ENCODE measurements at places on chromosomes 5 and 9. TPM values are rescaled to one million over a fixed set of nuclear protein-coding genes. Genes with fewer than 3 reads are reported as not detected.
A peak's percentile ranks its signal among the peaks of the same experiment; 100 is the strongest.

Gene DIRAS2
- 1.2 TPM for total RNA-seq

Gene ANKRA2
- total RNA-seq: 39.5 TPM

Gene PDLIM4
- 22.0 TPM for total RNA-seq

Gene SPEF2
- 5.7 TPM for total RNA-seq

Gene ZNF189
- total RNA-seq: 15.6 TPM

DNA sequence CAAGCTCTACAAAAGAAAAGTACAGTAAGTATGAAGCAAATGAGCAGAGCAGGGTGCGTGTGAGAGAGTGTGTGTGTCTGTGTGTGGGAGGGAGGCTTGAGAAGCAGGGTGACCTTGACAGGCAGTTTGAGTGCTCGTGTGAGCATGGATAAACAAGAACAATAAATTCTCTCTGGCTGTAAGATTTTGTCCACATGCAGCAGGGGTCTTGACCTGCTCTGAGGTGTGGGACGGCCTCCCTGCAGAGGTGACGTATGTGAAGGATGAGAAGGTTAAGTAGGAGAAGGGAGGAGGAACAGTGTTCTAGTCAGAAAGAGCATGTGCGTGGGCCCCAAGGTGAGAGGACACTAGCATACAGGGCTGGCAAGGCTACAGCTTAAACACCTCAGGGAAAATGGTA lies 49.0 kb downstream of the SPTLC1 start:
- DNase-seq: no peak

DNA sequence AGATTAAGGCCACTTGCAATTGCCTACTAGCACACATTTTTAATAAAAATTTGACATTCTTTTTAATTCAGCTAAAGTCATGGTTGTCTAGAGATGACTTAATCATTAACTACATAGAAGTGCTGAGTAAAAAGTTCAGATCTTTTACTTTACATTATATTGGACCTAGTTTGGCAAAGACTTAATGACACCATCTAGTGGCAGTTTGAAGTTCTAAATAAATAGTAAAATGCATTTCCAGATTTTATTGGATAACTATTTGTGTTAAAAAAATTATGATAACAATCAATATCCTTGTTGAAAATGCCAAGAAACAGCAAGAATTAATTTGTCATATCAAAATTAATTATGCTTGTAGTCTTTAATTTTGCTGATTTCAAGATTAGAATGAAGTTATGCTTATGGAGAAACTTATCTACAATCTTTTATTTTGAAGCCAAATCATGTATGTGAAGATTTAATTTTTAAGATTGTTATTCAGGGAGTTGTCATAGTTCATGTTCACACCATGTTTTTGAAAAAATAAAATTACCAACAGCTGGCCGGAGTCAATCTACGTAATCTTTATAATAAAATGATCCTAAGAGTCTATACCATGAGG lies 69.6 kb upstream of the PJA2 start:
- DNase-seq: peak; percentile 11

- DNase-seq: peak; percentile 69
These were observed 39.0 kb downstream of the STK10 start for GRCh38 chr5:172149073-172149472.

- DNase-seq: no peak
These were observed 106.1 kb upstream of the SLC44A1 start for GRCh38 chr9:105138306-105138801.

- no peak for DNase-seq
These were observed 10.4 kb upstream of the DEPDC1B start for GRCh38 chr5:60710362-60710761.

- DNase-seq: no peak
These were observed 167.6 kb upstream of the MAP1B start for GRCh38 chr5:71939452-71940230.

GRCh38 chr5:59485629-59486439 lies 407.7 kb downstream of the PDE4D start:
- no peak for DNase-seq

Measured in cardiac muscle cell (in vitro differentiated cells and primary cell).